ENCODE measurements at places on chromosomes 3 and 15.

DNA sequence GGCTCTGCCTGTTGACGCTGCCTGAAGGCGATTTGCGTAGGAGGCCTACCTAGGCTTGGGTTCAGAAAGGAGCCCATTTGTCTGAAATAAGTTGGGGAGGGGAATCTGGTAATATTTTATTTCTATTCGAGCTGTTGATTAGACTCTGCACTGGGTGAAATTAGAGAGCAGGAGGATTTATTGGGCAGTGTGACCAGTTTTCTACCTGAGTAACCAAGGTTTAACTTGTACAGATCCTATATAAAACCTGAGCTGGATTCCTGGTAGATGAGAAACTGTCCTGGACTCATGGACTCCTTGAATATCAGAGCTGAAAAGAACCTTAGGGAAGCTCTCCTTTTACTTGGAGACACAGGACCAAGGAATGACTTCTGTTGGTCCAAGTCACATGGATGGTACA lies 19.6 kb upstream of the GPR156 start:
- DNase-seq = no peak

- DNase-seq = no peak
Measured at GRCh38 chr3:127870156-127870555, 44.9 kb upstream of the KBTBD12 start.

DNA sequence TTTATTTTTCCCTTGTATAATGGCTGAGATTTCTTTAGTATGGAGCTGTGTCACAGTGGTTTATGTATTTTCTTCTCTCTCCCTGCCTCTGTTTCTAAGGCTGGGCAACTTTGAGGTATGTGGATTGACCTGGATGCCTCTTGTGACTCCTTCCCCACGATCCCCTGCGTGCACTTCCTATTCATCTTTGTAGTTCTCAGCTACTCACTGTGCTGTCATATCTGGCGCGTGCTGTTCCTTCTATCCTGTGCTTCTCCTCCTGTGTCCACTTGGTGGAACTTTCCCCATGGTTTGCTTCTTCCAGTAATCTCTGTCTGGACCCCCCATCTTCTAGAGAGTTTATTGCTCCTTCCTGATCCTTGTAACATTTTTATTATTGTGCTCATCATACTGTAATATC lies 97.3 kb downstream of the AKAP13 start:
- no peak for DNase-seq

- DNase-seq = no peak
Measured at GRCh38 chr15:59119625-59120024, 14.7 kb downstream of the CCNB2 start.

DNA sequence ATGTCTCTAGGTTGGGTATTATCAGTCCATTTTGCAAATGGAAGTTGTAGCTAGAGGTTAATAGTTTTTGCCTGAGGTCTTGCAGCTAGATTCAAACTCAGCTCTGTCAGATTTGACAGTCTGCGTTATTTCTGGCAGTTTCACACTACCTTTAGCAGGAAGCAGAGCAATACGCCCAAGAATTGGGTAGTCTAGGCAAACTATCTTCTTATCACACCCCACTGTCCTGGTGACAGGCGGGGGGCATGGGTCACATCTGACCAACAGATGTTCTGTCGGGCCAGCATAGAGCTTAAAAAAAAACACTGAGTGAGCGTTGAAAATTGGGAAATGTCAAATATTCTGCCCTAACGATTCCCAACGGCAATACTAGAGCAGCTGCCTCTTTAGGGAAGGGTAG lies 5.7 kb downstream of the GPR160 start:
- no peak for DNase-seq

DNA sequence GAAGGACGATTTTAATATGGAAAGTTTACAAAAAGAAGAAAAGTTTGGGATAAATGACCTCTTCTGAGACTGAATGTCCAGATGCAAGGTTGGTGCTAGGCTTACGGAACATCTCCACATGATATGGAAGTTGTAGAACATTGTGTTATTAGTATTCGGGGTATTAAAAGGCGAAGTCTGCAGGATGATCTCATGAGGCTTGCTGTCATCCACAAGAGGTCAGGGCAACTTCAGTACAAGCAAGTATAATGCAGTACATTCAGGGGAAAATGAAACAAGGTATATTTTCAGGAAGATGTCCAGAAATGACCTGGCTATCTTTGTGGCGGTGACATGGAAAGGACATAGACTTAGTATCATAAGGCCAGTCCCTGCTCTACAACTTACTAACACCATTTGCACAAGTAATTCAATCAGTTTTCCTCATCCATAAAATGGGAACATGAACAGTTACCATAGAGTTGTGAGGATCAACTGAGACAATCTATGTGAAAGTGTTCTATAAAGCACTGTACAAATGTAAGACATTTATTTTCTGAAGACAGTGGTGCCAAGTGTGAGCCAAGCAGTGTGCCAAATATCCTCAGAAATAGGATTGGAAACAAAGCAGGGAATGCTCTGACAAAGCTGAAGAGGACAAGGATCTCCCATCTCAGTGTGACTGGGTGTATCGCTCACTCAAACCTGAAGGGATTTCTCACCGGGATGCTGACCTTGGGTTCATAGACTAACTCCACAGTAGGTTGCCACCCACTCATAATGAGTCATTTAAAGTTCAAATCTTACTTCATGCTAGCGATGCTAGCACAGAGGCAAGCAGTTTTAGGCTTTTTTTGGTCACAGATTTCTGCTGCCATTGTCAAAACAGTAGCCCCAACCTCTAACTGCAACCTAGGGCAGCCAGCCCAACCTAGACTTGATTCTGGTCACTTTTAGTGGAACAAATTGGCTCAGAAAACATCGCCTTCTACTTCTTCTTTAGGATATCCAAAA lies 118.3 kb downstream of the TIGIT start:
- DNase-seq = no peak

GRCh38 chr15:51333571-51333970 lies 4.8 kb downstream of the CYP19A1 start:
- no peak for DNase-seq

DNA sequence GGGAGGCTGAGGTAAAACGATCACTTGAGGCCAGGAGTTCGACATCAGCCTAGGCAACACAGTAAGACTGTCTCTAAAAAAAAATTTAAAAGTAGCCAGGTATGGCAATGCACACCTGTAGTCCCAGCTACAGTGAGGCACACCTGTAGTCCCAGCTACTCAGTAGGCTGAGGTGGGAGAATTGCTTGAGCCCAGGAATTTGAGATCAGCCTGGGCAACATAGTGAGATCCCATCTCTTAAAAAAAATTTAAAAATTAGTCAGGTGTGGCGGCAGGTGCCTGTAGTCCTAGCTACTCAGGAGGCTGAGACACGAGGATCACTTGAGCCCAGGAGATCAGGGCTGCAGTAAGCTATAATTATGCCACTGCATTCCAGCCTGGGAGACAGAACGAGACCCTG lies 6.8 kb downstream of the MESD start:
- no peak for DNase-seq
